ENCODE measurements at places on chromosomes 2 and 18.
A peak's percentile ranks its signal among the peaks of the same experiment; 100 is the strongest.

- DNase-seq = no peak
Observed at GRCh38 chr2:146873646-146874259, 971.1 kb upstream of the ACVR2A start.

GRCh38 chr18:13638719-13639595 lies 87.4 kb downstream of the FAM210A start:
- no peak for DNase-seq

DNA sequence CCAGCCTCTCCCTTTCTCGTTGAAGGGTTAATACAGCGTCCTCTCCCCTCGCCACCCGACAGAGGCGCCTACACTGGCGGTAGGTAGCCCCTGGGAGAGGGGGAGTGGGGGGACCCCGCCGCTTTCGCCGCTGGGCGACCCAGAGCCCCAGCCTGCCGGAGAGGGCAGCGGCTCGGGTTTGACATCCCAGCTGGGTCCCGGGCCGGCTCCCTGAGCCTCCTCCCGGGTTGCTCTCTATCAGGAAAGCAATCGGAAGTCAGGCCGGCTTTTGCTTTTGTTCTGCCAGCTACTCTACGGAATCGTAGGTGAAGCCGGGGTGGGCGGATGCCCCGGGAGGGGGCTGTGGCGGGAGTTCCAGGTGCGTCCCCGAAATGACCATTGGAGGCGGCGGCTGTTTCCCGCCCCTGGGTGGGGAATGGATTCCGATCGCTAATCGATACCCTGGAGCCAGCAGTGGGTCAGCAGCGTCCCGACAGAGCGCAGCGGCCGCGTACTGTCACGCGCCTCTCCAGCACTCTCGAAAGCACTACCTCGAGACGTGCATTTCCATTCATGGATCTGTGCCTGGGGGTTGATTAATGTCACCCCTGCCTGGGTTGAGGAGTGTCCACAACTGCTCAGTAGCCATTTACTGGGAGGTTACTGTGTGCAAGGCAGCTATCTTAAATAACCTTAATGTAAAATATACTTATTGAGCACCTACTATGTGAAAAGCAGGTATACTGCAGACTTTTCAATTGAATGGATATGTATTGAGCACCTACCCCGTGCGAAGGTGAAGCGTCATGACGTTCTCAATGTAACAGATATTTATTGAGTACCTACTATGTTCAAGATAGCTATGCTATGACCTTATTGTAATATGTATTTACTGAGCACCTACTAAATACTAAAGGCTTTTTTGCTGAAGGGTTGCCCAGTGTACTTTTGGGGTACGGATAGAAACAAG lies 1.1 kb downstream of the MAPK4 start:
- DNase-seq = peak; percentile 37

DNA sequence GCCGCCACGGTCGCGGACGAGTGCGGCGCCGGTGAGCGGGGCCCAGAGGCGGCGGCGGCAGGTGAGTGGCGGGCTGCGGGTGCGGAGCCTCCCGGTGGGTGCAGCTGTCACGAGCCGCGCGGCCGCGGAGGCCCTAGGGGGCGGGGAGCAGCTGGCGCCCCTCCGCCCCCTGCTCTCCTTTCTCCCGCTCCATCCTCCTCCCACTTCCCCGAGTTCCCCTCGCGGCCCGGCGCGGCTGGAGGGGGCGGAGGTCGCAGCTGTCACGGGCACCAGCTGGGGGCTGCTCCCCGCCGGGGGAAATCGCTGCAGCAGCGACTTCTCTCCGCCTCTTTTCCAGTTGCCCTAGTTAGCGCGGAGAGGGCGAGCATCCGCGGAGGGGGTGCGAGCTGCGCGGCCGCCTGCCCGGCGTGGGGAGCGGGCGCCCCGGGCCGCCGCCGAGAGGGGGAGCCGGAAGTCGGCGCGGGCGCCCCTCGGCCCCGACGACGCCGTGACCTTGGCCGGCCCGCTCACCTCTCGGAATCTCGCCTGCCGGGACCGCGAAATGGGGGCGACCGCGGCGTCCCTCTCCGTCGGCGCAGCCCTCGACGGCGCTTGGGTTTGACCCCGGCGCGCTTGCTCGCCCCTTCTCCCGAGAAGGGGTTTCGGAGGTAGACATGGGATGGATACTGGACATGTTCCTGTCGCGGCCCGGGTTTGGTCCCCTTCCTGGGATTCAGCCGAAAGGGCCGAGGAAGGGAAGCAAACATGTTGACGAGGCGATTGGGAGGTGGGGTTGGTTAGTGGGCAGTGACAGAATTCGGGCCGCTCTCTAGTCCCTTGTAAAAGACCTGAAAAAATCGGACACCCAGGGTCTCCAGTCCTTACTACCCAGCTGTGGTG lies 727 bp downstream of the NCOA1 start:
- peak; percentile 47 for DNase-seq

- no peak for DNase-seq
Observed at GRCh38 chr2:146587291-146587713, 1257.5 kb upstream of the ACVR2A start.
